WERI-Rb-1 (cell line): ENCODE measurements at places on chromosomes 3 and 15.

- DNase-seq: no peak
Observed at GRCh38 chr15:62709261-62709660, 333.3 kb upstream of the TPM1 start.

- DNase-seq: no peak
Observed at GRCh38 chr15:77688266-77688665, 55.6 kb upstream of the LINGO1 start.

GRCh38 chr3:71152892-71153265 is 430.6 kb downstream of the FOXP1 start:
- DNase-seq: no peak

GRCh38 chr3:183880121-183880520 is 4.6 kb downstream of the PARL start:
- no peak for DNase-seq

GRCh38 chr3:65854606-65855304 is 184.0 kb downstream of the MAGI1 start:
- no peak for DNase-seq

GRCh38 chr3:184663756-184664155 is 48.1 kb downstream of the MAGEF1 start:
- DNase-seq: no peak

DNA sequence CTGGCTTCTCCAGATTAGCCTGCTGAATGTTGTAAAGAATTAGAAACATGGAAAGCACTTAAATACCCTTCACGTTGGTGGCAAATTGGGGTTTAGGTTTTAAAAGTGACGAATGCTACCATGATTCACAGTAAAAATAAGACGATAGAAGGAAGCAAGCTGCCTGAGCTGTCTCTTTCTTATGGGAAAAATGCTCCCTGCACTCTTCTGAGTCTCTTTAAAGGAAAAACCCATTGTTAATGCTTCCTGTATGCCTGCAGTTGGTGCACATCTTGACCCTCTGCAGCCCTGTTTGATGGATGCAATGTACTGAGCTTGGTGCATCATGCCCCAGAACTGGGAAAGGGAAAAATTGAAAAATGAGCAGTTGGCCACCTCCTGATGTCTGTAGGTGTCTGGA is 258.6 kb upstream of the RASGRP1 start:
- DNase-seq: no peak

DNA sequence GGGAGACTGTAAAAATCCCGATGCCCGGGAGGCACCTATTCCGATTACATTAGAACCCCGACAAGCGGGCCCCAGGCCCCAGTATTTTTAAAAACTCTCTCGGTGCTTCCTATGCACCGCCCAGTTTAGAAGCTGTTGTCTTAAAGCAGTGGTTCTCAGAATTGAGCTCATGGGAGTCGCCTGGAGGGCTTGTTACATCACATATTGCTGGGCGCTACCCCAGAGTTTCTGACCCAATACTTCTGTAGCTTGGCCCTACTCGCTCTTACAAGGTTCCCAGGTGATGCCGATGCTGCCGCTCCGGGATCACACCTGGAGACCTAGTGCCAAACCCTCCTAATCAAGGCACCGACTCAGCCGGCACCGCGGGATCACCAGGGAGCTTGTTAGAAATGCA is 35.2 kb downstream of the CPN2 start:
- no peak for DNase-seq

- no peak for DNase-seq
Observed at GRCh38 chr3:127985216-127985615, 67.0 kb upstream of the SEC61A1 start.

DNA sequence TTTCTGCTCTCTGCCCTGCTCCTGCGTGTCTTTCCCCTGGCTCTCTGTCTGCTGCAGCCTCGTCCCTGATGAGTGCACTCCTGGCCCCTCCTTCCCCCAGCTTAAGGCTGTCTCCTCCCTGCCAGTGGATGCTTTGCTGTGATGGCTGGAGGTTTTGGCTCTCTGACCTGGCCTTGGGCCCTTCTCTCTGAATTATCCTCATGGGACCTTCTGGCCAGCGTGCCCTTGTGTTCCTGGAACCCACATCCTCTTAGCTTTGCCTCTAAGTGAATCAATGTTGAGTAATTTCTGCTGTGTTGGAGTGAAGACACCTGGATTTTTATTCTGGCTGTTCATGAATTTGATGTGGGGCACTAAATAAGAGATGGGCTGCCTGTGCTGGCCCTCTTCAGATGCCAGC is 9.8 kb upstream of the TNFAIP8L3 start:
- peak; percentile 19 for DNase-seq

DNA sequence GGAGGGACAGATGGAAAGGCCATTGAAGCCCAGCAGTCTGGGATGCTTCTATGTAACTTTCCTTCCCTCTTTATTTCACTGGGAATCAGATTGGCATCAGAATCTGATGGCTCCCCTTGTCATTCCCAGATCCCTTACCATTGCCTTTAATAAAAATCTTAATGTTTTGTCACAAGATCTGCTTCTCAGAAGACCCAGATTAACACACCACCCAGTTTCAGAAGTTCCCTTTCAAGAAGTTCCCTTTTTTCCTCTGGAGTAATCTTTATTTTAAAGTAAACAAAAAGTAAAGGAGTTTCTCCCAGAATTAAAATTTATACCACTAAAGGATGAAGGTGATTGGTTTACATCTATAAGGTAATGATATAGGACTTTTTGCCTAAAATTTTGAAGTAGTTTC is 76.4 kb downstream of the UBR1 start:
- DNase-seq: no peak
